Stimulated activated CD4-positive, alpha-beta T cell treated with anti-CD3 and anti-CD28 coated beads, Interleukin-15, amount 100 ng/mL, for 1 hour (primary cell): ENCODE measurements at places on chromosomes 1 and 21.
A peak's percentile ranks its signal among the peaks of the same experiment; 100 is the strongest.

- DNase-seq, result no peak
These were observed 19.0 kb upstream of the TLCD4 start for GRCh38 chr1:95098196-95098595.

GRCh38 chr1:94281361-94282142 lies 44.2 kb upstream of the ARHGAP29 start:
- DNase-seq, result no peak

DNA sequence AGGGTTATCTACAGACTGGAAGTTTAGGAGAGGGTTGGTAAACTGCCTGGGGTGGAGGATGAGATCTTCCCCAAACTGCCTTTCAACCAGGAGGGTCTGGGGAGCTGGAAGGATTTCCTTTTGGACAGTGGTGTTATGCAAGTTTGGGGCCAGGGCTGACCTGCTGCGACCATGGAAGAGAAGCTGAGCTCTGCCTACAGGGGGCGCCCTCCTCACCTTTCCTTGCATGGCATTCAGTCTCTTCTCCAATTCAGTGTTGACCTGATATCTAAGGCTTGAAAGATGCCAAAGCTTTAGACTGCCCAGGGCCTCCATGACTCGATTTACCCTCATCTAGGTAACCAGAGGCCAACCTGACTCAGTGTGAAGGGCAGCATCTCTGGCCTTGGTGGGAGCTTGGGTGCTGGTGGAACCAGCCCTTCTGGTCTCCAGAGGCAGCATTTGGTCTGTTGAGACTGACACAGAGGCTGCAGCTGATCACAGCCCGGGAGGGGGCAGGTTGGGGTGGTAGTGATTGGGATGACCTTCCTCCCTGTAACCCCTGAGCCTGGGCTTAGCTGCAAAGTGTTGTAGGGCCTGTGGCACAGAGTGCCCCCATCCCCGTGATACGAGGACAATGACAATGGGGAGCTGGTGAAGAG lies 170.0 kb downstream of the GRIK3 start:
- DNase-seq, result no peak

DNA sequence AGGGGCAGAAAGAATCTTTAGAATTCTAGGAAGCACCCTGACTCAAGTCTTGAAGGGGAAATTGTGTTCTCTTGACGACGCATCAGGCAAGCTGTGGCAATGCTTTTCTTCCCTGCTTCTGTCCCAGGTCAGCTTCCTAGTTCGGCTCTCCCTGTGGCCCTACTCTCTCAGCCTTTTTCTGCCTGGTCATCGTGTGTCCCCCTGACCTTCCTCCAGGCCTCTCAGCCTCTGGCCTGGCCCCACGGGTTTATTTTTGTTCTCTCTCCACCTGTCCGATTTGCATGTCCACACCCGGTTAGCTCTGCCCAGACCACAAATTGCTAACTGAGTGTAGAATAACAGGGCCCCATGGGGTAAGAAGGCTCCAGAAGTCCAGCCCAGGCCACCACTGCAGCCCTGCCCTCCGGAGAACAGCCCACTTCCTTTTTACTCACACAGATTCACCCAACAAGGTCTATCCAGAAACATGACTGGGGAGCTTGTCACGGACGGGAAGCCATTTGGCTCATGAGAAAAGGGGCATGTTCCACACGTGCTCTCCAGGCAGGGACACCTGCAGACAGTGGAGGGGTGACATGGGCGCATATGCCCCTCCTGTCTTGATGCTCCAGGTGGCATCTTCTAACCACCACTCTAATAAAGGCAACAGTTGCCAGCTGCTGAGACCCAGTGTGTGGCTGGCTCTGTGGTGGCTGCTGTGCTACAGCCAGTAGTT lies 9.8 kb downstream of the KCNN3 start:
- no peak for DNase-seq

- no peak for DNase-seq
These were observed 3.5 kb downstream of the KRTAP10-7 start for GRCh38 chr21:44603911-44604310.

DNA sequence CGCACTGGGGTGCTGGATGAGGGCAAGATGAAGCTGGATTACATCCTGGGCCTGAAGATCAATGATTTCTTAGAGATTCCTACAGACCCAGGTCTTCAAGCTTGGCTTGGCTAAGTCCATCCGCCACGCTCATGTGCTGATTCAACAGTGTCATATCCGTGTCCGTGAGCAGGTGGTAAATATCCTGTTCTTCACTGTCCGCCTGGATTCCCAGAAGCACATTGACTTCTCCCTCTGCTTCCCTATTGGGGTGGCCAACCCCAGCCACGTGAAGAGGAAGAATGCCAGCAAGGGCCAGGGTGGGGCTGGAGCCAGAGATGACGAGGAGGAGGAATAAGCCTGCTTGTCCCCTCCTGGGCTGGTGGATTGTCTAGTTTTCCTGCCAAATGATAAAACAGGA lies 2.2 kb upstream of the CBR3 start:
- DNase-seq, result no peak

- DNase-seq, result no peak
These were observed 9.6 kb downstream of the ZBTB18 start for GRCh38 chr1:244060686-244061085.

- DNase-seq, result no peak
These were observed 15.5 kb downstream of the FMN2 start for GRCh38 chr1:240107058-240107684.

- no peak for DNase-seq
These were observed 22.8 kb downstream of the S100A6 start for GRCh38 chr1:153513023-153513422.

- no peak for DNase-seq
These were observed 89.8 kb upstream of the KCNE2 start for GRCh38 chr21:34274001-34274400.

GRCh38 chr1:68570871-68571270 lies 74.0 kb upstream of the DEPDC1 start:
- no peak for DNase-seq

DNA sequence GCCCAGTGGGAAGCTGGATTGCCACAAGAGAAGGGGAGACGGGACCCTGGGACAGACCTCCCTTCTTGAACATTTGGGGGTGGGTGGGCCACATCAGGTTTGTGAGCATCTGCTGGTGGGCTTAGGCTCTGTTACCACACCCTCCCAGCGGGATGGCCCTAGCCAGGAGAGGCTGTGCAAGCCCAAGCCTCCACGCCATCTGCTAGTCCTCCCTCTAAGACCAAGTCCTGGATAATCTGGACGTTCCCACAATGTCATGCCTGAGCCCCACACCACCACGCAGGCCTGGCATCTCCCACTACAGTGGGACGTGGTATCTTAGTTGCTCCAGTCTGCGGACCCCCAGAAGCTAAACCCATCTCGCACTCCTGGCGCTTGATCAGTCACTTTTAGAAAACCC lies 3.7 kb upstream of the IBA57 start:
- DNase-seq, result no peak

DNA sequence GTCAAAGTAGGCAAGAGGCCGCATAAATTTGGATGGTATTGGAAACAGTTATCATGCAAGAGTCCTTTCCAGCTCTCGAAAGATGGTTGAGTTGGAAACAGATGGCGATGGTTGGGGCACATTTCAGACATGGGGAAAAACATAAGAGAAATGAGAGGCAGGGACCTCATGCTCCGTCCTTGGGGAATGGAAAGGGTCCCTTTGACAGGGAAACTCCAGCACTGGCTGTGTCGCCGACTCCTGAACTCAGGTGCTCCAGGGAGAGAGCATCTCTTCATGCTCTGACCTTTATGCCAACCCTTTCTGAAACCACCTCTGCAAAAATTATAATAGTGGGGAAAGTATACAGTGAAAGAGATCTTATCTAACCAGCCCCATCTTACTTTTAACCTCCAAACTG lies 36.8 kb upstream of the COL6A2 start:
- no peak for DNase-seq

DNA sequence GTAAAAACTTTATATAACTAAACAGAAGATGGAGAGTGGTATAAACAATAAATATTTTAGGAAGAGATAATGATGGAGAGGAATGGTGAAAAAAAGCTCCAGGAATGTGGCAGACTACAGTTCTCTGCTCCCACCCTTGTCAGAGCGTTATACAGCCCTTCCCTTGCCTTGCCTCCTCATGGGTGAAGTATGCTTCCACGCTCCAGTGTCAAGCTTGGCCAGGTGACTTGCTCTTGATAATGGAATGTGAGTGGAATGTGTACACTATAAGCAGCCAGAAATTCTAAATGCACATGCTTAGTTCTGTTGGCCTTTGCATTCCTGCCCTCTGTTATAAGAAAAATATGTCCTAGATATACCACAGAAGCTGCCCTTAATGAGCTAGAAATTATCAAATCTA lies 24.7 kb upstream of the POGK start:
- no peak for DNase-seq

GRCh38 chr1:36464605-36465393 lies 615 bp upstream of the MRPS15 start:
- DNase-seq, result no peak

- no peak for DNase-seq
These were observed 117.5 kb downstream of the FOXD2 start for GRCh38 chr1:47555306-47555705.

- no peak for DNase-seq
These were observed 105.0 kb downstream of the LEPR start for GRCh38 chr1:65525266-65526048.

GRCh38 chr1:46461809-46462448 lies 27.7 kb upstream of the DMBX1 start:
- no peak for DNase-seq

DNA sequence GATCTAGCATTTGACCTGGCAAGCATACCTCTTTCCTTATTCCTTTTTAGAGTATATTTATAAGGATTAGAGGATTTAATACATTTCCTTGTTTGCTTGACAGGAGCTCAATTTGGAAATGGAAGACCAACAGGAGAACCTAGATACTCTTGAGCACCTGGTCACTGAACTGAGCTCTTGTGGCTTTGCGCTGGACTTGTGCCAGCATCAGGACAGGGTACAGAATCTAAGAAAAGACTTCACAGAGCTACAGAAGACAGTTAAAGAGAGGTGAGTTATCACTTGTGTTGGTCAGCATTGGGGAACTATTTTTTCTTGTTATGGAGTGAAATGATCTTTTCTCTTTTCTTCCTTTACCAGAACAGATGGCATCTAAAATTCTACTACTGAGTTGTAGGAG lies 123.4 kb upstream of the BMP8A start:
- DNase-seq, result no peak

DNA sequence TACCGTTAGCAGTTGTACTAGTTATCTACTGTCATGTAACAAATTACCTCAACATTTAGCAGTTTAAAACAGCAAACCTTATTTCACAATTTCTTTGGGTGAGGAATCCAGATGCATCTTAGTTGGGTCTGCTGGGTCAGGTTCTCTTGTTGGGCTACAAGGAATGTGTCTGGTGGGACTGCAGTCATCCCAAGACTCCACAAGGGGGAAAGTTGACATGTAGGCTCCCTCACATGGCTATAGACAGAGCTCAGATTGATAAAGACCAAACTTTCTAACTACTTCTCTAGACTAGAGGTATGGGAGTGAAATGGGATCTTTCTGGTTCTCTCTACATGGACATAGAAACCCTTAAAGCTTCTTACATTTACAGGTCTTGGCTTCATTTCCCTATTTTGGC lies 160.9 kb downstream of the UCK2 start:
- no peak for DNase-seq

GRCh38 chr1:145999321-146000024 lies 3.1 kb upstream of the TXNIP start:
- no peak for DNase-seq

DNA sequence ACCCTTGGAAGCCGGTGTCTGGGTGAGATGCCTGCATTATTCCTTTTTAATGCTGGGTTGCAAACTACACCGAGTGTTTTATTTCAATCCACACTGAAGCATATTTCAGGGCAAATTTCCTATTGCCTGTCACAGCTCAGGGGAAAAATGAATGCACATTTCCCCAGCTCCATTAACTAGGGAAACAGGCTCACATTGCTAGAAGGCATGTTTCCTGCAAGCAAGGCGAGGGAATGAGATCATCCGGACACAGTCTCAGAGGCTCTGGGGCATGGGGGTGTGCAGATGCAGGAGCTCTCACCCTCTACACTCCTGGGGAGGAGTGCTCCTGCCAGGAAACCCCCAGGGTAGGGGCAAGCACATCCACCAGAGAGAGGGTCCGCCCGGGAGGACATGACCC lies 24.6 kb downstream of the SYT2 start:
- no peak for DNase-seq

GRCh38 chr1:22786101-22786500 lies 75.5 kb downstream of the EPHB2 start:
- DNase-seq, result no peak

GRCh38 chr21:44515359-44516165 lies 24.4 kb downstream of the KRTAP10-1 start:
- DNase-seq, result no peak

DNA sequence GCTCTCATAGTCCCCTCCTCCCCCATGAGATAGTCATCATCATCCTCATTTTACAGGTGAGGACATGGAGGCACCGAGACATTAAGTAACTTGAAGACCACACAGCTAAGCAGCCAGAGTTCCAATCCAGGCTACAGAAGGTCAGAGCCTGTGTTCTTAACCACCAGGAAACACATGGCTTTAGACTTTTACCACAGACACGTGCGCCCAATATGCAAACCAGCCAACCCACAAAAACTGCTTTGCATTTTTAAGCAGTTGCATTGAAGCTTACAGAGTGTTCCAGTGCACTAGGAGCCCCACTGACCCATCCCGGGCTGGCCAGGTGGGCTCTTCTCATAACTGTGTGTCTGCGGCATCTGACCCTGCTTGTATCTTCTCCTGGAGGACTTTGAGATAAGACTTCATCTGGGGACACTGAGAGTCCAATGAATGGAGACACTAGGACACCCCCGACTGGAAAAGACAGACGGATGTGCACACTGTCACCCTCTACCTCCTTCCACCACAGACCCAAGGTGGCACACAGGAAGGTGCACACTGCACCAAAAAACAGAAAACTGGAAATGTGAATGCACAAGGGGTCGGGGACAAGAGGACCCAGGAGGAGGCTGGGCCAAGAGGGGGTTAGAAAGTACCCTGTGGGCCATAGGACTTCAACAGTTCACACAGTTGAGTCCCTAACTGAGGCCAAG lies 56.4 kb downstream of the ETS2 start:
- DNase-seq, result no peak

DNA sequence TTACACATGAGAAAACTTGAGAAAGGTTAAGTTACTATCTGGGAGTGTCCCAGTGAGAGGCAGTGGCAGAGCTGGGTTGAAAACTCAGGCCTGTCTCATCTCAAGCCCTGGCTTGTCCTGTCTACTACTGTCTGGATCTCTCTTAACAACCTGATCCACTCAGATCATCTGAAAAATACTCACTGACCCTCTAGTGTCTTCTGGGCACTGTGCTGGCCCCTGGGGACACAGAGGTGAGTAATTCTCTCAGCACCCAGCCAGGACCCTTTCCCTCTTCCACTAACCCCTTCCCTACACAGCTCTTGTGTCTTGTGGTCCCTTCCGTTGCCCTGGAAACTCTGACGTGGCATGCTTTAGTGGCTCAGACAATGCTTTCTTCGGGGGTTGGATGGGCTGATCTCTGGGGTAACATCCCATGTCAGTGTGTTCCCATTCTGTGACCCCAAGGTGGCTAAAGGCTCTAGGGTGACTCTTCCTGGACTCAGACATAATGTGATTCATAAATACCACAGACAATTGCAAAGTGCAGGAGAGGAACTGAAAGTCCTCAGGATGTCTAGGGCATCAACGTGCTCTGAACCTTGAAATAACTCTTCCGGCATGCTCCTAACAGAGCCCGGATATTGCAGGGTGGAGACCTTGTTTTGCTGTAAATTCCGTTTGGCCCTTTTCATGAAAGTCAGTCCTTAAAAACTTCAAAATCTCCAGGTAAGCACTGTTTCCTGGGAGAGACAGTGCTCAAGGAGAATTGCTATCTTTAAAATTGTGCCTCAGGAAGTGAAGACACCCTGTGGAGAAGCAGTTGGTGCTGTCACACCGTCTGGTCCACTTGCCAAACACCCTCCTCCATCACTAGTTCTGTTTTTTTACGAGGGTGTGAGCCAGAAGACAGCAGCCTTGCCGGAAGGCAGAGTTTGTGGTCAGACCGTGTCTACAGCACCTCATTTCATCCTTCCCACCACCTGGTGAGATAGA lies 4.0 kb downstream of the SHISAL2A start:
- DNase-seq, result peak; percentile 50
